ENCODE measurements at places on chromosomes 6 and 20.

- DNase-seq = no peak
These were observed 317.3 kb downstream of the TAF4 start for GRCh38 chr20:61748376-61748775.

GRCh38 chr6:15870333-15871043 is 207.7 kb upstream of the DTNBP1 start:
- DNase-seq = no peak

GRCh38 chr6:13992417-13993055 is 67.8 kb downstream of the RNF182 start:
- DNase-seq = peak; percentile 44

DNA sequence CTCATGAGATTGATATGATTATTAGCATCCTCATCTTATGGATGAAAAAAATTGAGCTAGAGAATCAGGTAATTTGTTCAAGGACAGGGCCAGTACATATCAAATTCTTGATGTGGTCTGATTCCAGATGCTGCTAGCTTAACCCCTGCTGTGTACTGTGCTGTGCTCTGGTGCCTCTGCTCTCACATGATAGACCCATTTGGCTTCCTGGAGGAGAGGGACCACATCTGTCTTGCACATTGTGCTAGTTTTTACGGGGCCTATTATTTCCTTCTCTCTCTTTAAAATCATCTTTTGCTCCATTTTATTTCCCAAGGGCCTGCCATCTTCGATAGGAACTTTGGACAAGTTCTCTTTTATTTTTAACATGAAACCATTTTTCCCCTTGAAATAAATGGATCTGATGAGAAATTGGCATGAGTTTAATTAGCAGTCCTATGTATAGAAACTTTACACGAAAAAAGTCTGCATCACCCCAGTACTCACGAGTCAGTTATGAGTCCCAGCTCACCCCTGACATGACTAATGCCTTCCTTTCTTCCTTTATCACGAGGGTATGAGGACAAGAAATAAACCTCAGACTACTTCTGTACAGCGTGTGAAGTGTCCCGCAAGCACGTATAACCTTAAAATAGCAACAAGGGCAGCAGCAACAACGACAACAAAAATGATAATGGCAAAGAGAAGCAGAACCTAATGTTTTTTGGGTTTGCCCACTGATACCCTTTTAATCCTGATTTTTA is 26.5 kb downstream of the CD109 start:
- DNase-seq = peak; percentile 80

DNA sequence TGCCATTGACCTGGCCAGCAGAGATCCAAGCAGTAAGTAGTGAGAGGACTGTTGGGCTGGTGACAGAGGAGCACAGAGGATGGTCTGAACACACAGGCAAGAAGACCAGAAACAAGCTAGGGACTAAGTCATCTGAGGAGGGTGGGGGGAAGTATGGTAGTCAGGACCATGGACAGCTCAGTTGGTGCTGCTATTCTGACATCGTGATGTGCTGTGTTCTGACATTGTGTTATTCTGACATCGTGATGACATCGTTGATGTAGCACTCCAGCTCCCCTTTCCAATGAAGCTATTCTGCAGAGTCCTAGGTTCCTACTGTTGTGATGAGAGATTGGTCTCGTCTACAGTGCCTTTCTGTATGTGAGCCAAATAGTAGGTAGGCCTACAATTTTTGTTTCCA is 28.7 kb downstream of the CFAP206 start:
- peak; percentile 11 for DNase-seq

- no peak for DNase-seq
These were observed 347.8 kb upstream of the HS3ST5 start for GRCh38 chr6:114690625-114691024.

GRCh38 chr6:16474772-16475493 is 236.5 kb downstream of the GMPR start:
- no peak for DNase-seq

- no peak for DNase-seq
These were observed 146.2 kb downstream of the KHDC1L start for GRCh38 chr6:73078908-73079610.
